Stimulated activated CD8-positive, alpha-beta memory T cell treated with anti-CD3 and anti-CD28 coated beads, Interleukin-15, amount 100 ng/mL, for 4 hours (primary cell): ENCODE measurements at places on chromosomes 1 and 21.

DNA sequence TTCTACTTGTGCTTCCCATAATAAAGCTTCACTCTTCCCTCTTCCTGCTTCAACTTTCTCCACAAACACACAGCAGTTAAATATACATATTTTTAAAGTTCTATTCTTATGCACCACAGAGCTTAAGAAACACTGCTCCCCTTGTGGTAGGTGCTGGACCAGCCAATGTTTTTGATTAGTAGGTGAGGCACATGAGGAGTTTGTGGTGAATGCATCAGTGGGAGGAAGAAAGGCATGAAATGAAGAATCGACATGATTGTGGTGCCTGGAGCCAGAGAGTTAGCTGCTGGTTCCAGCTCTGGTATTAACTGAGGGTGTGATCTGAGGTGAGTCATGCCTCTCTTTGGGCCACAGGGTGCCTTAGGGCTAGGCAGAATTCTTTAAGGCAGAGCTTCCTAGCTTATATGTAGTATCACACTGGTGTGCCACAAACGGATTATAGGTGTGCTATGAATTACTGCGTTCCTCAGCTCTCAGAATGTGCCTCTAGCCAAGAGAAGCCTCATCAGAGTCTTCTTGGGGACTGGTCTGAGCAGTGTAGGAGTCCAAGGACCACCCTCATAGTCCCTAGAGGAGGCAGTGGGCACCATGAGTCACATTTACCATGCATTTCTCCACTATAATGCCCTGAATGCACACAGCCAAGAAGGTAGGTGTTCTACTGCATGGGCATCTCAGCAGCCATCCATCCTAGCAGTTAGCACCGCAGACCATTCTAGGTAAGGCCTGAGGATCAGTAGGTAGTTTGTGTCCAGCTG, 97.4 kb upstream of the SGIP1 start:
- no peak for DNase-seq

DNA sequence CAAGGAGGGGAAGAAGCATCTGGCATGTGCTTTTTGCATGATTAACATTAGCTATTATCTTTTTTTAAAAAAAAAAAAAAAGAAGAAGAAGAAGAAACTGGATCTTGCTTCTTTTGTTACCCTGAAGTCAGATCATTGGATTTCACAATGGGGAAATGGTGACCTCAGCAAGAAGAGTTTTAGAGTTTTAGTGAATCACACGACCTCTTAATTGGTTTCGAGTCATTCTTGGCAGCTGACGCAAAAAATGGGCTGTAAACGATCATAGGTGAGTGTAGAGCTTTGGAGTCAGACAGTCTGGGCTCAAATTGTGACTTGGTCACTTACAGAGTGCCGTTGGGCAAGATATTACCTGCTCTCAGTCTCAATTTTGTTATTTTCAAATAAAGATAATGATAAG, 33.3 kb upstream of the PGBD5 start:
- no peak for DNase-seq

GRCh38 chr1:214022229-214022791, 34.5 kb downstream of the PROX1 start:
- no peak for DNase-seq

- no peak for DNase-seq
Measured at GRCh38 chr1:3659093-3659492, 6.8 kb downstream of the TP73 start.

DNA sequence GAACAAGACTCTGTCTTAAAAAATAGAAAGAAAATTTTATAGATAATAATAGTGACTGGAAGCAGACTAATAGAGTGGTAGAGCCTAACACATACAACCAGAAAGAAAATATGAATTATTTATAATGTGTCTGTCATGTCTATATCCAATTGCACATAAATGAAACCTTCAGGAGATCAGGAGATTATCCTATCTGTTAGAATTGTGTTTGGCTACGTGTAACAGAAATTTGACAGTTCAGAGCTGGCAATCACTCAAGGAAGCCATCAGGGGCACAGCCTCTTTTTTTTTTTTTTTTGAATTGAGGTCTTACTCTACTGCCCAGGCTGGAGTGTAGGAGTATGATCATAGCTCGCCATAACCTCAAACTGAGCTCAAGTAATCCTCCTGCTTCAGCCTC, 157.2 kb downstream of the TGFB2 start:
- no peak for DNase-seq

GRCh38 chr21:15992171-15992570, 262.4 kb downstream of the USP25 start:
- DNase-seq, result no peak

DNA sequence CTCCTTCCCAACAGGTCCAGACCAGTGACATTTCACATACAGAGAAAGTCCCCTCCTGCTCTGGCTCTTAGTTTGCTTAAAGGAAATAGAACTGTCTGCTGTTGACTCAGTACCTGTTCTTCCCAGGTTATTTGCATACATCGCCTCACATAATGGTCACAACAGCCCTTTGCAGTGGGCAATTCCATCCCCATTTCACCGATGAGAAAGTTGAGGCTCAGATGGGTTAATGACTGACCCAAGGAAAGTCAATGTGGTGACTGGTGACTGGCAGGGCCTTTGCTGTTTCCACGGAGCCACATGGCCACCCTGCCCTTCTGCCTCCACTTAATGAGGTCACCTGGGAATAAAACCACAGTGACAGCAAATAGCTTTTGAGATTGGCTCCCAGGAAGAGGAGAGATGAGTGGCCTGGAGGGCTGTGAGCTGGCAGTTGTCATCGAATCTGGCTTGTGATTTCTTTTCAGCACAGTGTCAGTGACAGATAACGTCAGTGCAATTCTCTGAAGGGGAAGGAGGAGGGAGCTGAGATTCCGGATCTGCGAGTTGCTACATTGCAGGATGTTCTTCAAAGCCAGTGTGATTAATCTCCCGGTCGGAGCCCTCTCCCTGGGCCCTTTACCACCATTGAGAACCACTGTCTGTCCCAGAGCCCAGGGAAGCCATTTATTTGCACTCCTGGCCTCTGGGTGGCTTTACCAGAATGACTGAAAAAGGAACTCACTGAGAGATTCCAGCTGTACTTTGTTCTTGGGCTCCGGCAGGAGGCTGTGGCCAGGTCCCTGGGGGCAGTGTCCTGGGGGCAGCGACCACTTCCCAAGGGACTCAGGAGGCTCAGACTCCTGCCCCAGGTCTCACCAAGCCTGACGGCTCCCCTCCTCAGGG, 117.2 kb downstream of the CNIH3 start:
- DNase-seq, result no peak

GRCh38 chr1:25834894-25835293, 15.1 kb downstream of the MTFR1L start:
- DNase-seq, result no peak

GRCh38 chr1:212293579-212293978, 8.4 kb downstream of the PPP2R5A start:
- no peak for DNase-seq
